Tibial nerve (tissue), 4 donors: ENCODE measurements at places on chromosomes 4 and X. TPM values are rescaled to one million over a fixed set of nuclear protein-coding genes. Genes with fewer than 3 reads are reported as not detected.

Gene MTNR1A
- not detected for total RNA-seq

Gene RPA4
- 12.6 TPM for total RNA-seq

- DNase-seq, result no peak
- H3K4me1 ChIP-seq, result no peaks in the 10 kb centered on the region
- H3K4me3 ChIP-seq, result no peak overlapping the region
Observed at GRCh38 chr4:35228313-35228712, 1016.0 kb downstream of the ARAP2 start.

Gene TBL1X
- 25.2 TPM for total RNA-seq

DNA sequence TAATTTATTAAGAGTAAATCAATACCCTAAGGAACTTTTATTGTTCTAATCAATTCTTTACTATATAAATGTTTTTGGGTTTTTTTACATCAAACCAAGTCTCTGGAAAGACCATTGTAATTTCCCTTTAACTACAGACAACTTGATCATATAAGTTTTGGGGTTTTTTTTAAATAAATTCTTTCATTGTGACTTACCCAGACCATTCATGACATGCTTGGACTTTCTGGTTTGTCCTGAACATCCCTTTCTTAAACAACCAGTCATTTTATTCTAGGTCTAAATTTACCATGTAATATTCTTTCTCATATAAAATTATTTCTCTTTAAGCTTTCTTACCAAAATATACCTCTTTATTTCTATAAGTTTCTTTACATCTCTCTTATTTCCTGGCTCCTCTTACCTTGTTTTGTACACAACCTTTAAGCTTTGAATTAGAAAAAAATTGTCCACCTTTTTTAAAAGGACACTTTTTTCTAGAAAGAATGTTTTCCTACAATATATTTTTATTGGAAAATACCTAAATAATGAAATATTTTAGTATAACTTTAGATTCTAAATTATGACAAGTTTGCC, 8.4 kb downstream of the CNGA1 start:
- no peak overlapping the region for H3K4me3 ChIP-seq
- H3K27ac ChIP-seq, result no peak overlapping the region
- no peaks in the 10 kb centered on the region for H3K27me3 ChIP-seq
- DNase-seq, result no peak
- H3K4me1 ChIP-seq, result no peaks in the 10 kb centered on the region
- peaks cover 6% of the 10 kb centered on the region for H3K36me3 ChIP-seq

Gene GCNA
- 7.1 TPM for total RNA-seq

DNA sequence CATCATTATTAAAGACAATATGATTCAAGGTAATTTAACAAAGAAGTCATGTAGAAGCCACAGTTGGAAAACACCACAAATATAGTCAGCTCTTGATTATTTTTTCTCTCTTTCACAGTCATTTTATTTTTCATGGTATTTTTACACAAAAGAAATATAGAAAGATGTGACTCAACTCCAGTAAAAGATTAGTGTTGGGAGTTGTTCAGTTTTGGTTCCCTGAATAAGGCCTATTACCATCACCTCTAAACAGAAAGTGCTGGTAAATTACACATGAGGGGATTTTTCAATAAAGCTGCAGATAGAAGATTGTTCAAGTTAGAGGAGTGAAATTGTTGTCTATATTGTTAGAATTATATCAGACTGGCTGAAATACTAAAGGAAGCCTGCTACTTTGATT, 107.0 kb downstream of the DDIT4L start:
- H3K27ac ChIP-seq, result no peak overlapping the region
- no peak overlapping the region for H3K4me3 ChIP-seq
- no peaks in the 10 kb centered on the region for H3K27me3 ChIP-seq
- DNase-seq, result no peak
- H3K36me3 ChIP-seq, result no peaks in the 10 kb centered on the region
- H3K4me1 ChIP-seq, result no peaks in the 10 kb centered on the region

- no peaks in the 10 kb centered on the region for H3K27me3 ChIP-seq
- no peak overlapping the region for H3K27ac ChIP-seq
- no peaks in the 10 kb centered on the region for H3K36me3 ChIP-seq
Observed at GRCh38 chr4:137514406-137515111, 17.7 kb downstream of the PCDH18 start.

Gene DCHS2
- total RNA-seq, result under 0.01 TPM

GRCh38 chr4:146445198-146446150, 76.3 kb downstream of the SLC10A7 start:
- no peaks in the 10 kb centered on the region for H3K4me1 ChIP-seq
- no peaks in the 10 kb centered on the region for H3K36me3 ChIP-seq
- H3K4me3 ChIP-seq, result no peak overlapping the region
- no peak for DNase-seq
- H3K27ac ChIP-seq, result no peak overlapping the region

- H3K36me3 ChIP-seq, result no peaks in the 10 kb centered on the region
- no peak overlapping the region for H3K4me3 ChIP-seq
- peaks cover 21% of the 10 kb centered on the region for H3K4me1 ChIP-seq
- H3K27ac ChIP-seq, result no peak overlapping the region
- no peak for DNase-seq
- H3K27me3 ChIP-seq, result no peaks in the 10 kb centered on the region
Observed at GRCh38 chrX:72001906-72002305, 91.3 kb downstream of the NHSL2 start.

GRCh38 chr4:55819634-55820033, at the start of gene EXOC1L:
TSS of gene EXOC1L (plus strand) at chr4:55819790. CDS start at chr4:55820027, 237 bp downstream.
- no peak for DNase-seq
- H3K27me3 ChIP-seq, result no peaks in the 10 kb centered on the region
- no peaks in the 10 kb centered on the region for H3K36me3 ChIP-seq
- no peaks in the 10 kb centered on the region for H3K4me1 ChIP-seq

DNA sequence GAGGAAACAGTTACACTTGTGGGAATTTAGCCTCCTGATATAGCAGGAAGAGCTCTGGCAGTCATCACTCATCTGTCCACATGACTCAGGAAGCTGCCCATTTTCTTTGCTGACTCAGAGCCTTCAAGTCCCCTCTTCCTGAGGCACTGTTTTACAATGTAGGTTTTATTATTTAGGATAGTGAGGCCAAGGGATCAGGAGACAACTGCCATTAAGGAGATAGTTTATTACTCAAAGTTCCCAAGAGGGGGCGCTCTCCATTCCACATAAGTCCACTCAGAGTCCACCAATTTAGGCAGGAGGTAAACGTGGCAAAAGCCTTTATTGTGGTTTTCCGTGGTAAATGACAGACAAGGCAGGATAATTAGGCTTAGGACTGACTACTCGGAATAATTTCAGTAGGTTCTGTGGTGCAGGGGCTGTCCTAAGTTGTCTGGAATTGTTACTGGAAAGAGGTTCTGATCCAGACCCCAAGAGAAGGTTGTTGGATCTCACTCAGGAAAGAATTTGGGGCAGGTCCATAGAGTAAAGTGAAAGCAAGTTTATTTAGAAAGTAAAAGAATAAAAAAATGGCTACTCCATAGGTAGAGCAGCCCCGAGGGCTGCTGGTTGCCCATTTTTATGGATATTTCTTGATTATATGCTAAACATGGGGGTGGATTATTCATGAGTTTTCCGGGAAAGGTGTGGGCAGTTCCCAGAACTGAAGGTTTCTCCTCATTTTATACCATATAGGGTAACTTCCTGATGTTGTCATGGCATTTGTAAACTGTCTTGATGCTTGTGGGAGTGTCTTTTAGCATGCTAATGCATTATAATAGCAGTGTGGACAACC, 96.0 kb upstream of the RAB40AL start:
- H3K27ac ChIP-seq, result no peak overlapping the region
- no peaks in the 10 kb centered on the region for H3K36me3 ChIP-seq
- no peak for DNase-seq
